ENCODE measurements at places on chromosomes 13 and 19.
A peak's percentile ranks its signal among the peaks of the same experiment; 100 is the strongest.

DNA sequence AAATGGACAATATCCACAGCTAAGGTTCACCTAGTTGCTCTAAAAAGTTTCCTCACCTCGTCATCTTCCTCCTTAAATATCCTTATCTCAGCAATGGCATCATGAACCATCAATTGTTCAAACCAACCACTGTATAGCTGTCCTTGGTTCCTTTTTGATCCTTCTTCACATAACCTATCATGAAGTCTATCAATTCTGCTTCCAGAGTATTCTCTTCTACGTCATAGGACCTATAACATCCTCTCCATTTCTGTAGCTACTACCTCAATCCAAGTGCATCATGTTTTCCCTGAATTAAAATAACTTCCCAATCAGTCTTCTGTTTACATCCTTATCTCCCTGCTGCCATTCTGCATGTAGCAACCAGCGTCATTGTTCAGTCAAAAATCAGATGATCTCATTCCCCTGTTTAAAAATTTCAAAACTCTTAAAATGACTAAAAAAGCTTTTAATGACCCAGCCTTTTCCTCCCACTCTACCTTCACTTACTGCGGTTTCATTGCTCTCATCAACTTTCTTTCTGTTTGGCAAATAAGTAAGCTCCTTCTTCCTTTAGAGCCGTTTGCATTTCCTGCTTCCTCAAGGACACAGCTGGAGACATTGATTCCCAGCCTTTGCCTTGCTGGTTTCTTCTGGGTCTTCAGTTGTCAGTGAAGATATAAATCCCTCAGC is 223.9 kb upstream of the MIR17HG start:
- DNase-seq: no peak

GRCh38 chr13:103517768-103518102 is 451.5 kb upstream of the SLC10A2 start:
- no peak for DNase-seq

DNA sequence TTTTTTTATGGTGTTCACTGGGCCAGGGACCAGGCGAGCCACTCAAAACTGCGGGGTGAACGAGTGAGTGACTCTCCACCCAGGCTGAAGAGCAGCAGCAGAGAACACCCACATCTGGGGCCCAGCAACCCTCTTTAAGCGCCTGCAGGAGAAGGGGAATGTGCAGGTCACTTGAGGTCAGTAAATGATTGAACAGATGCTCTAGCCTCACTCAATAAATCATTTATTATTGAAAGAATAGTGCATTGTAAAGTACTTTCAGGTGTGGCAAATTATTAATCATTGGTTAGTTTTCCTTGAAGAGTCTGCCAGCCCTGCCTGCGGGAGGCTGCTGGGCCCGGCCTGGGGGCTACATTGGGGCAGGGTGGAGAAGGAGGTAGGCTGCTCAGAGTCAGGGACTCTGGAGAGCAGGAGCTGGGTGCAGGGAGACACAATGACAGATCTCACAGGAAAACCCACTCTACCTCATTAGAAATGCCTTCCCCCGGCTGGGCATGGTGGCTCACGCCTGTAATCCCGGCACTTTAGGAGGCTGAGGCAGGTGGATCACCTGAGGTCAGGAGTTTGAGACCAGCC is 42.5 kb downstream of the ABCC4 start:
- peak; percentile 41 for DNase-seq

DNA sequence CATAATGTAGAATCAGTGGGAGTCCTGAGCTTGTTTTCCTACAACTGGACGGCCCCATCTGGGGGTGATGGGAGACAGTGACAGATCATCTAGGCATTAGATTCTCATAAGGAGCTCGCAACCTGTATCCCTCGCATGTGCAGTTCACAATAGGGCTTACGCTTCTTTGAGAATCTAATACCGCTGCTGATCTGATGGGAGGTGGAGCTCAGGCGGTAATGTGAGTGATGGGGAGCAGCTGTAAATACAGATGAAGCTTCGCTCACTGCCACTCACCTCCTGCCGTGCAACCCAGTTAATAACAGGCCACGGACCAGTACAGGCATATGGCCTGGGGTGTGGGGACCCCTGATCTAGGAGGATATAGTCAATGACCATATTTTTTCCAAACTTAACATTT is 38.8 kb downstream of the RCBTB1 start:
- DNase-seq: no peak

GRCh38 chr19:4972509-4973230 is 3.8 kb downstream of the KDM4B start:
- DNase-seq: no peak

DNA sequence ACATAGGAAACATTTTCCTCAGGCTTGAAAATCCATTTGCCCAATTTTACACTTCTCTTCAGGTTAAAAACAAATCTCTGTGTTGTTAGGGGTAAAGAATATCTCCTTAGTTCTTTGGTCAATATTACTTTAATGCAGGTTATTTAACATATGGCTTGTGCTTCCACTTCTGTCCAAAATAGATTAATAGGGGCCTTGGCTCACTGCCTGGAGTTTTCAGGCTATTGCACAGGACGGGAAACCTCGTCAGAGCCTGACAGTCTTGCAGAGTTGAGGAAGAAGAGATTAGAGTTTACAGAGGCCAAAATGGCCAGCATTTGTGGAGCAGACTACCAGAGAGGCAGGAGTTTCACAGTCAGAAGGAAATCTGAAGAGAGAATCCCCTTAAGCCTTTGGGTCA is 863.9 kb upstream of the GPC6 start:
- DNase-seq: no peak

- DNase-seq: no peak
These were observed 35.6 kb downstream of the RASA3 start for GRCh38 chr13:114096811-114097211.
